ENCODE measurements at places on chromosomes 2 and 18. TPM values are rescaled to one million over a fixed set of nuclear protein-coding genes. Genes with fewer than 3 reads are reported as not detected.

The CD8B gene
- not detected for total RNA-seq

The CDH2 gene
- total RNA-seq: 8.5 TPM

The FAM124B gene
- 0.60 TPM for total RNA-seq

The SCN2A gene
- not detected for total RNA-seq

The MRPL53 gene
- total RNA-seq: 42.9 TPM

The DCDC2C gene
- not detected for total RNA-seq

The UPP2 gene
- total RNA-seq: not detected

The COL5A2 gene
- total RNA-seq: 0.55 TPM

The PSMD14 gene
- total RNA-seq: 58.8 TPM

The ITGB6 gene
- total RNA-seq: 24.3 TPM

The SERPINB10 gene
- not detected for total RNA-seq

The IL1F10 gene
- total RNA-seq: not detected

The DQX1 gene
- 1.3 TPM for total RNA-seq

The PLB1 gene
- total RNA-seq: 1.7 TPM

The IL36RN gene
- total RNA-seq: 1.0 TPM

The NPPC gene
- not detected for total RNA-seq

The PID1 gene
- total RNA-seq: not detected

The DSEL gene
- 2.5 TPM for total RNA-seq

The TYMS gene
- 149 TPM for total RNA-seq

The LIMS3 gene
- 1.4 TPM for total RNA-seq

The RGPD4 gene
- total RNA-seq: not detected

The AQP4 gene
- not detected for total RNA-seq

The ANKRD30B gene
- total RNA-seq: not detected

The CREG2 gene
- total RNA-seq: 9.0 TPM

The IL36B gene
- total RNA-seq: not detected

The ALPG gene
- 1.2 TPM for total RNA-seq

The HJURP gene
- 109 TPM for total RNA-seq

The INPP5D gene
- 0.74 TPM for total RNA-seq

The CXCR4 gene
- 0.70 TPM for total RNA-seq

The SERTAD2 gene
- 27.3 TPM for total RNA-seq

The ERBB4 gene
- total RNA-seq: not detected

The CRYGD gene
- total RNA-seq: not detected

The SCN1A gene
- total RNA-seq: not detected

The PAX8 gene
- total RNA-seq: 6.4 TPM

The CHRND gene
- total RNA-seq: not detected

The KCNIP3 gene
- 3.5 TPM for total RNA-seq

The PRKAG3 gene
- total RNA-seq: not detected

The PPP1R1C gene
- 27.5 TPM for total RNA-seq

The C2orf80 gene
- total RNA-seq: not detected

The SPC25 gene
- total RNA-seq: 20.7 TPM

The ACMSD gene
- not detected for total RNA-seq

The TBR1 gene
- not detected for total RNA-seq

The ZNF396 gene
- total RNA-seq: 2.0 TPM

The ALLC gene
- not detected for total RNA-seq

The AMMECR1L gene
- total RNA-seq: 17.1 TPM

The MYO5B gene
- total RNA-seq: 25.4 TPM

The MMADHC gene
- total RNA-seq: 112 TPM

The AQP12A gene
- total RNA-seq: not detected

The PLGLB1 gene
- 2.7 TPM for total RNA-seq

The RAPH1 gene
- total RNA-seq: 16.8 TPM

The LCT gene
- total RNA-seq: not detected

Measured in PC-9 (cell line).